ENCODE measurements at places on chromosomes 16 and 17.
A peak's percentile ranks its signal among the peaks of the same experiment; 100 is the strongest.

GRCh38 chr17:9306086-9306485 is 269.5 kb downstream of the STX8 start:
- no peak for DNase-seq

DNA sequence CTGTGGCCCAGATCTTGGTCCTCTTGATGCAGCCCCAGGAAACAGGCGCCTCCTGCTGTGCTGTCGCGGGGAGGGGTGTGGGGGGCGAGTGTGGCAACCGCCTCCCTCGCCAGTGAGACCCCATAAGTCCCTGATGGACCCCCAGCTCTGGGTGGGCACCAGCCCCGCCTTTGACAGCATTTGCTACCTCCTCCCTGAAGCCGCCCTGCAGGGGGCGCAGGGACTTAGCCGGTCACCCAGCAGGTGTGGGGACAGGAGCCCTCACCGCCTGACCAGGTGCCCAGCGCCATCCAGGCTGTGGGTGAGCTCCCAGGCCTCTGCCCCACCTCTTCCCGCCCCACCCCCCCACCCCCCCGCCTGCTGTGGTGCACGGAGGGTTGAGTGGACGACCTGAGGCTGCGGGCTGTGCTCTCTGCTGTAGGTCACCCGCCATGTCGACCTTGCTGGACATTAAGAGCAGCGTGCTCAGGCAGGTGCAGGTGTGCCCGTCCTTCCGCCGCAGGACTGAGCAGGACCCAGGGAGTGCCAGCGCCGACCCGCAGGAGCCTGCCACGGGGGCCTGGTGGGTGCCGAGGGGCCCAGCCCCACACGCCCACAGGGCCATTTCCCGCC is 4.8 kb downstream of the BAIAP3 start:
- DNase-seq, result no peak

GRCh38 chr17:64747938-64748540 is 85.9 kb upstream of the SMURF2 start:
- DNase-seq, result peak; percentile 21

GRCh38 chr17:82035488-82035887 is 2.0 kb downstream of the DCXR start:
- DNase-seq, result no peak

DNA sequence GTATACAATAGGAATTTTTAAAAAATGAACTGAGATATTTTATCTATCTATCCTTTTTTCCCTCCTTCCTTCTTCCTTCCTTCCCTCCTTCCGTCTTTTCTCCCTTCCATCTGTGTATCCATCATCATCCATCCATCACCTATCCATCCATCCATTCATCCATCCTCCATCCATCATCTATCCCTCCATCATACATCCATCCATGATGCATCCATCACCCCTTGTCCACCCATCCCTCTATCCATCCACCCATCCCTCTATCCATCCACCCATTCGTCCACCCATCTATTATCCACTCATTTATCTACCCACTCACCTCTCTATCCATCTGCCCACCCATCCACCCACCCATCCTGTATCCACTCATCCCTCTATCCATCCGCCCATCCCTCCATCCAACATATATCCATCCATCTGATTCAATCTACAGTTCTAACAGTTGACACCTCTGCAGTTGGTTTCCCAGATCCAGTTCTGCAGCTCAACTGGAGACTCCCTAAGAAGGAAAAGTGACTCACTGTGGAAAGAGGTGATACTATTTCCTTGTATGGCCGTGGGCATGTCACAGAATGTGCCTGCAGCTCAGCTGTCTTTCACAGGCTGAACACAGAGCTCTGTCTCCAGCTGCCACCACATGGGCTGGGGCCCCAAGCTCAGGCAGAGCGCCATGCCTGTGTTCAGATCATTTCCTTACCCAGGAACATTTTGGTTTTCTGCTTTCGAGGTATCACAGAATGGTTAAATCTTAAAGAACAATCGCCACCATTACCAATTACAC is 130.8 kb downstream of the XYLT1 start:
- no peak for DNase-seq

DNA sequence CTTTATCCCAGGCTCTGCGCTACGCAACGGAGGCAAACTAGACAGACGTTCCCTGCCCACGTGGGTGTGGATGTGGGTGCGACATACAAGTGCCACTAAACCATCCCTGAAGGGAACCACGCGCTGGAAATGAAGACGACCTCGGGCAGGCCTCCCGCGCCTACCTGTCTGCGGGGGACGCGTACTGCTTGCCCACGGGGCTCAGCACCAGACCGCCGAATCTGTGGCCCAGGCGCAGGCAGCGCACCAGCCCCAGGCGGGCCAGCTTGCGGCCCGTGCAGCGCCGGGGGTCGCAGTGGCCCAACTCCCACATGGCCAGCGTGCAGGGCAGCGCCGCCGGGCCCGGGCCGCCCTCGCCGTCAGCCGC is 480 bp downstream of the TSR3 start:
- DNase-seq, result no peak

GRCh38 chr16:46828292-46828691 is 2.7 kb downstream of the C16orf87 start:
- no peak for DNase-seq

DNA sequence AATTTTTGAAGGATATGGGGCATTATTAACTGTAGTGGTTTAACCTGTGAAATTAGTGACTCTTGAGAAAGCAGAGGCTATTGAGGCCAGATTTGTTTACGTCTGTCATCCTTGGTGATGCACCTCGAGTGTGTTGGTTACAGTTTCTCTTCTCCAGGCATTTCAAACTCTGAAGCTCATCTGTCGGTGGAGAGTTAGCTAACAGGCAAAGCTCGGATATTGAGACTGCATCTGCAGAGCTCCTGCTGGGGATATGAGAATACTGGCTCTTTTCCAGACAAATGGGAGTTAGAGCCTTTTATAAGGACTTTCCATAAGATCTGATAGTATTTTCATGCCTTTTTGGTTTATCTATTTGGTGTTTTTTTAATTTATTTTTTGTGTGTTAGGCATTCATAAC is 6.7 kb downstream of the CLEC16A start:
- DNase-seq, result no peak

DNA sequence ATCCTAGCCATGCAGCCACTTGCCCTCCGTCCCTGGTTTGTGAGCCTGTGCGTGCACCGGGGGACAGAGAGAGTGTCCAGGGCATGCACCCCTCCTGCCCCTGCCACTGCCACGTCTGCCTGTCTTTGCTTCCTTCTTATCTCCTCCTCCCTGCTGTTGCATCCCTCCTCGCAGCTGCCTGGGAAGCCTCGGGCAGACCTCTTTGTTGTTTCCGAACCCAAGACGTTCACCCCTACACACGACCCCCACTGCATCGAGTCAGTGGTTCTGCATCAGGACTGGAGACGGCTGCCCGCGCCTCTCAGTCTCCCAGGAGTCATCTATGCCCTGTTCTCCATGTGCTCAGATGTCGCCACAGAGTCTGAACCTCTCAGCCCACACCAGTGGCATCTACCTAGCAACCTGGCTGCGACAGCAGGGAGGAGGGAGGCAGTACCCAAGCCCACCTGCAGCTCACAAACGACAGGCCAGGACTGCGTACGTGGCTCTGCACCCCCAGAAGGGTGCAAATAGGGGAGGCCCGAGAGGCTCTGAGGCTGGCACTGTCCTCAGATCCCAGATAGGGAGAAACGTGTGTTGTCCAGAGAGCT is 5.2 kb downstream of the TIMP2 start:
- DNase-seq, result no peak

- DNase-seq, result no peak
These were observed 28.5 kb downstream of the KIFC3 start for GRCh38 chr16:57773655-57774295.

GRCh38 chr17:7687072-7687907 is at the start of gene TP53:
Gene TP53, minus strand, starts transcription at chr17:7687490. Its CDS starts 10,896 bp downstream, at chr17:7676594.
- DNase-seq, result peak; percentile 62

DNA sequence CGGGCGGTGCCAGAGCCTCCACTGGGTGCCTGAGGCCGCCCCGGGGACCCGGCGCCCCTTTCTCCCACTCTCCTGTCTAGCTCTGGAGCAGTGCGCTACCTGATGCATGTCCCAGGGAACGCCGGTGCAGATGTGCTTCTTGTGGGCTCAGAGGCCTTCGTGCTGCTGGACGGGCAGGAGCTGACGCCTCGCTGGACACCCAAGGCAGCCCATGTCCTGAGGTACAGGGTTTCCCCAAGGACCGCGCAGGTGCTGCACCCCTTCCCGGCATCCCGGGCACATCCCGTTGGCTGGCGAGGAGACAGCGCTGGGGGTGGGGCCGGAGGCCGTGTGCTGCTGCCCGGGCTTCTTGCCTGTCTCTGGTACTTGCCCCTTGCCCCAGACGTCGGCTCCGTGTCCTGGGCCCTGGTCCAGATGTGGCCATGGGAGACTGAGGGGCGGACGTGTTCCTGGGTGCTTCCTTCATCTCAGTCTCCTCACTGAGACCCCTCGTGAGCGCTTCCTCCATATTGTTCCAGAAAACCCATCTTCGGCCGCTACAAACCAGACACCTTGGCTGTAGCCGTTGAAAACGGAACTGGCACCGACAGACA is 12.5 kb downstream of the RGS11 start:
- DNase-seq, result no peak

DNA sequence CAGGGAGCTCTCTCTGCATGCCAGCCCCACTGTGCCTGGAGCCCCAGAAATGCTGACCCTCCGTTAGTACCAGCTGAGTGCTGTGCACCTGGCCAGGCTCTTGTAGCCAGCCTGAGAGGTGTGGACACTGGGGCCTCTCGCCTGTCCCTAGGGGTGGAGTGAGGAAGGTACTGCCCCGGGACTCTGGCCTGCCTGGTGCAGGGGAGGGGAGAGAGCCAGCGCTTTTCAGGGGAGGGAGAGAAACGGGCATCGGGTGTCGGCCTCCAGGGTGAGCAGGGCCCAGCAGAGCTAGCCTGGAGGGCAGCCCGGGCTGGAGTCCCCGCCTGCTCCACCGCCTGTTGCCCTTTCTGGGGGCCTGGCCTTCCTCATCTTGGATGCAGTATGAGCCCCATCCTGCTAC is 13.1 kb downstream of the MAP2K3 start:
- no peak for DNase-seq

DNA sequence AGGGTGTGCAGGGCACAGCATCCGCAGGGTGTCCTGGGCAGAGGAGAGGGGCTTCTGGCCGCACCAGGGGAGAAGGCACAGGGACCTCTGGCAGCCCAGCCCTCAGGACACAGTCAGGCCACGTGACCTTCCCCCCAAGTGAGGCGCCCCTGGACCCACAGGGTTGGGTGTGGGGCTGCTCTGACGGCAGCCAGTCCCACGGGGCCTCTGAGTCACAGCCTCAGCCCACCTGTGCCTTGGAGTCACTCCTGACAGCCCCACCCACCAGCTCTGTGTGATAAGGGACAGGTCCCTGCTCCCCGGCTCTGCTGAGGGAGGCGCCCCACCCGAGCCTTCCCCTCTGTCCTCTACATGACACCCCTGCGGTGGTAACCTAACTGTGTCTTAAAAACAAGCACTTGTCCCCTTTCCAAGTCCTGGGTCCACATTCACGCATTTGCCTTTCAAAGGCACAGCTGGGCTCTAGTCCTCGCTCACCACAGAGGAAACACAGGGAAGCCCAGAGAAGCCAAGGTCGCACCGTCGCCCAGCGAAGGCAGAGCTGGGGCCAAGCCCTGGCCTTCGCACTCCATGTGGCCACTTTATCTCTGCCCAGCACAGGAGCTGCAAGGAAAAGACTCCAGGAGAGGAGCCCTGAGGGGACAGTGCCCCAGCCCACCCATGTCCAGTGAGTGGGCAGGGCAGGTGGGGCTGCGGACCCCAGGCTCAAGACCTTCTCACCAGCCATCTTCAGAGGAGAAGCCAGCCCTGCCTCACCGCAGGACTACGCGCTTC is 5.1 kb upstream of the NPTX1 start:
- DNase-seq, result no peak

DNA sequence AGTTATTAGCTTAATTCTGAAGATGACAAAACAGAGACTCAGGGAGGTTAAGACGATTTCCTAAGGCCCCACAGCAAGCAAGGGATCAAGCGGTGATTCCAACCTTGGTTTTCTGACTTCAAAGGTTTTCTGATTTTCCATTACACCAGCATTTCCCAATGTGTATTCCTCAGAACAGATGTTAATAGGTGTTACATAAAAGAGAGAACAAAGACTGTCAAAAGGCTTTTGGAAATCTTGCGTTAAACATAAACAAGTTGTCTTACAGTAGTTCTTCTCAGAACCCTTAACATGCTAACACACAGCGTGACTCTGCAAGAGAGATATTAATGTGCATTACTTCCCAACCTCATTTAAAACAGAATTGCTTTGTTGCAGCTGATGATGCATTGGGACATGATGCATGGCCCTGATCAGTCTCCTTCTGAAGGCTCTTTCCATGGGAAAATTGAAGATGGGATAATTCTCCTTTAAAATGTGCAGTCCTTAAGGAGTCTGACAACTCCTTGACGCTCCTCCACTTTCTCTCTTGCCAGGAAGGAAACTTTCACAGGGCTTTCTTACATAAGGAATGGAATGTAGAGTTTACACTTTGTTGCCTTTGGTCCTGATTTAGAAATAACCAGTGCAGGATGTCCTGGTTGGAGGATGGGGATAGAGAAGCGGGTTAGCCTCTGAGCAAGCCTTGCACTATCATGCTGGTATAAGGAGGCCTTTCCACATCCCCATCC is 21.5 kb upstream of the MMD start:
- no peak for DNase-seq

- no peak for DNase-seq
These were observed 62.9 kb upstream of the RCVRN start for GRCh38 chr17:9968008-9968407.

GRCh38 chr16:80915079-80915450 is 91.6 kb downstream of the CMC2 start:
- no peak for DNase-seq

- no peak for DNase-seq
These were observed 1.7 kb downstream of the KCNJ12 start for GRCh38 chr17:21377705-21378396.

DNA sequence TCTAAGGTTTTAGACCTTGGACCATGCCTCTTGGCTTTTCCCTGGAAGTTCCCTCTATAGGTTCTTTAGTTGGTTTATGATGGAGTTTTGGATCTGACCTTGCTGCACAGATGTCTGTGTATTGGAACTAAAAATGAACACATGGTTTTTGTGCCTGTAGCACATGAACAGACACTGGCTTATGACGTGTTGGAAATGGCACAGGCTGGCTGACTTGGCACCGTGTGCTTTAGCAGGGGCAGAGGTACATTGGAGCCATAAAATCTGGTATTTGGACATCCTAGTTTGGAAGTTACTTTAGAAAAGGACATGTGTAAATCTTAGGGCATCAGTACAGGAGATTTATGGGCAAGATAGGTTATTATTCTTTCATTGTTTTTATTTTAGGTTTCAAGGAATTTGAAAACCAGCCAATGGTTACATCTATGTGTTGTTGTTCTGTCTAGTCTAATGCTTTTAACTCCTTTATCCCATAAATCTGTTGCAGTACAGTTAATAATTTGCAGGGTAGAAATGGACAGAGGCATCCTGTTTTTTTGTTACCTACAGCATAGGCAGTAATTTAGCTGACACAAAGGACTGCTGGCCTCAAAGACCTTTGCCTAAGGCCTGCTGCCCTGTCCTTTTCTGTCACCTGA is 6.0 kb downstream of the SOCS7 start:
- DNase-seq, result no peak
